NCI-H345 (cell line): ENCODE measurements at places on chromosomes 2 and 18.

DNA sequence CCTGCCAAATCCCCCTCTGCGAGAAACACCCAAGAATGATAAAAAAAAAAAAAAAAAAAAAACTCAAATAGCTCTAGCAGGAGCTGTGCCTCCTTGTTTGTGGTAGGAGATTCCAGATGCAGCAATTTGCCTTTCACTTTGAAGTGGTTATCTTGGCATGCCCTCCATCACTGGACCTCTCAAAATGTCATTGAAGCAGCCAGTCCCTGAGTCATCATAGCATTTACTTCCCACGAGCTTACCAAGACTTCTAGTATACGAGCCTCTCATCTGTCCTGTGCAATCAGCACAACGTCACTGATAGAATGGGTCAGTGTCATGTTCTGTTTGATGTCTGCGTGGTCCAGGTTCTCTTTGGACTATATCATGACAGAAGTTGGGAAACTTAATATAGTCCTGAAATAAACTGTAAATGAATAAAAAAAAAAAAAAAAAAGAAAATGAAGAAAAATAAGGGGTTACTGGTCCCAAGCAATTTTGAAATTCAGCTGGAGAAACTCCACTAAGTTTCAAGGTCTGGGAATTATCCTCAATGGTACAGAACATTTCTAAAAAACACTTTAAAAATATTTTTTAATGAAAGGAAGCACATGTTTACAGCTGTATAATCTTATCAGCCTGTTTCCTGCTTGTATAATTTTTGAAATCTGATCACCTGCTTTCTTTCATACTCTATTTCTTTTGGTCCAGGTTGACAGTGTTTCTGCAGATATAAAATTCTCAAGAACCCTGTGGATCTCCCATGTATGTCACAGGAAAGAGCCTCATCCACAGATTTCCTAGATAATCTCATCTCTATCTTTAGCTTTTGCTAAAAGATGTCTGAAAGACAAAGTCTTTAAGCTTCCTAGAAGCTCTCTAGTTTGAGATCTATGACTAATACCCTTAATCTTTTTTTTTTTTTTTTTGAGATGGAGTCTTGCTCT is 74.1 kb upstream of the EHBP1 start:
- no peak for DNase-seq

- peak; percentile 25 for DNase-seq
These were observed 1.2 kb downstream of the MEX3C start for GRCh38 chr18:51196118-51196810.

- no peak for DNase-seq
These were observed 202.4 kb downstream of the ARL6IP6 start for GRCh38 chr2:152920846-152921245.

DNA sequence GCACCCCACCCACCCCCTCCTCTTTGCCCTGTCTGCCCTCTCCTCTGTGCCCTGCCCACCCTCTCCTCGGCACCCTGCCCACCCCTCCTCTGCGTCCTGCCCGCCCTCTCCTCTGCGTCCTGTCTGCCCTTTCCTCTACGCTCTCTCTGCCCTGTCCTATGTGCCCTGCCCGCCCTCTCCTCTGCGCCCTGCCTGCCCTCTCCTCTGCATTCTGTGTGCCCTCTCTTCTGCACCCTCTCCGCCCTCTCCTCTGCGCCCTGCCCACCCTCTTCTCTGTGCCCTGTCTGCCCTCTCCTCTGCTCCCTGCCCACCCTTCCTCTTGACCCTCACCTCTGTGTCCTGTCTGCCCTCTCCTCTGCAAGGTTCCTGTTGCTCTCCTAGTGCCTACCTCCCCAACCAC is 233.6 kb downstream of the SMAD2 start:
- DNase-seq: no peak

- no peak for DNase-seq
These were observed 100.2 kb downstream of the TNS1 start for GRCh38 chr2:217902379-217903141.

DNA sequence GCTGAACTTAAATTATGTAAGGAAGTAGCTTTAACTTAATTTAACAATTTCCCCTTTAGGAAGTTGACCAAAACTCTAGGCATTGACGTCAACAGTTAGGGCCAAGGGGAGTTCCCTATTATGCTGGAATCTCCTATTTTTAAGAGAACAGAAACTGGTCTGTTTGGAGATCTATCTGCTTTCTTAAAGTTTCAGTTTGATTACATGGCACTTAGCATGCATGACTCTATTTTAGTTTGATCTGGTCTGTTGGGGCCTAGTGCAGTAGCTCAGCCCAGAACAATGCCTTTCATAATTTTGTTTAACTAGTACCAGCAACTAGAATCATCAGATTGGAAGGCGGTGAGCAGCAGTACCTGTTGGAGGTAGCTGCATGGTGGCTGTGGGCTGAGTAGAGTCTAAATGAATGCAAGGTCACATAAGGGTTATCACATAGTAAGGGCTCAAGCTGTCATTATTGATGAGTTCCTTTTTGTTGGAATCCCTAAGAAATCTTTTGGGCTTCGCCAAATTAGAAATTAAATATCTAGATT is 60.5 kb upstream of the ZNG1B start:
- DNase-seq: no peak

- DNase-seq: no peak
These were observed 57.4 kb downstream of the RHBDD1 start for GRCh38 chr2:226893216-226893615.

DNA sequence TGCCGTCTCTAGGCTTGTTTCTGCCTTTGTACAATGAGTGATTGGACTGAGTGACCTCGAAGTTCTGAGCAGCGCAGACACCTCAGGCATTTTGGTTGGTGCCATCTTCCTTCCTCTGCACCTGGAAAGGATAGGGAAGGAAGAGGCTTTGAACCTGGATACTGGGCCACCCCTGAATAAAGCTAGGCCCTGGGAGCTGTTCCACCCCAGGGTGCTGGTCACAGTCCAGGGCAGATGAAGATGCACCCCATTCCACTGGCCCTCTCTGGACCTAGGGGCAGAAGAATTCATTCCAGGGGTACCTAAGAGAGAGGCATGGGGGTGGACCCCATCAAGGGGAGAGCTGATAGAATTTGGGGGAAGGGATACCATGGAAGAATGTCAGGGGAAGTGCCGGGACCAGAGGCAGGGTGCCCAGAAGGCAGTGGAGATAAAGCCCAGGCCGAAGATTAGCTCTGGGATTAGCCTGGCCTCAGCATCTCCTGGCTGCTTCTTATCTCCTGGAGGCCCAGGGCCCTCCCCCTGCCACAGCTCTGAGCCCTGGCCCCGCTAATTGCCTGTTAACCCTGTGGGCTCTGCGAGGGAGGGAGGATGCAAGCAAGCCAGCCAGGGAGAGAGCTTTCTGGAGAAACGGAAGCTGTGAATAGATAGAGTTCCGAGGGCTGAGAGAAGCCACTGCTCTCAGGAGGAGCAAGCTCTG is 11.4 kb downstream of the ASIC4 start:
- no peak for DNase-seq

GRCh38 chr2:145750612-145751011 is 1230.7 kb upstream of the ZEB2 start:
- DNase-seq: no peak

GRCh38 chr2:120176526-120176925 is 46.7 kb downstream of the TMEM185B start:
- DNase-seq: no peak

GRCh38 chr2:224847961-224848850 is 132.0 kb upstream of the CCDC195 start:
- peak; percentile 87 for DNase-seq

DNA sequence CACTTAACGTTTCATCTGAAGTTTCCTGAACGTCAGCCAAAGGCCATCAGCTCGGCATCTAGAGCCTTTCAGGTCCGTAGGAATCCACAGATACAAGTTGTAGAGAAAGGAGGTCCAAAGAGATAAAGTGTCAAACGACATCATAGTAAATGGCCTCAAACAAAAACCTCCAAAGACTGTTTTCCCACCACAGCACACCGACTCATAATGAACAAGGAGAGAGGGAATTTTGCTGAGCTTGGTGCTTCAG is 150.3 kb downstream of the PXDN start:
- no peak for DNase-seq

DNA sequence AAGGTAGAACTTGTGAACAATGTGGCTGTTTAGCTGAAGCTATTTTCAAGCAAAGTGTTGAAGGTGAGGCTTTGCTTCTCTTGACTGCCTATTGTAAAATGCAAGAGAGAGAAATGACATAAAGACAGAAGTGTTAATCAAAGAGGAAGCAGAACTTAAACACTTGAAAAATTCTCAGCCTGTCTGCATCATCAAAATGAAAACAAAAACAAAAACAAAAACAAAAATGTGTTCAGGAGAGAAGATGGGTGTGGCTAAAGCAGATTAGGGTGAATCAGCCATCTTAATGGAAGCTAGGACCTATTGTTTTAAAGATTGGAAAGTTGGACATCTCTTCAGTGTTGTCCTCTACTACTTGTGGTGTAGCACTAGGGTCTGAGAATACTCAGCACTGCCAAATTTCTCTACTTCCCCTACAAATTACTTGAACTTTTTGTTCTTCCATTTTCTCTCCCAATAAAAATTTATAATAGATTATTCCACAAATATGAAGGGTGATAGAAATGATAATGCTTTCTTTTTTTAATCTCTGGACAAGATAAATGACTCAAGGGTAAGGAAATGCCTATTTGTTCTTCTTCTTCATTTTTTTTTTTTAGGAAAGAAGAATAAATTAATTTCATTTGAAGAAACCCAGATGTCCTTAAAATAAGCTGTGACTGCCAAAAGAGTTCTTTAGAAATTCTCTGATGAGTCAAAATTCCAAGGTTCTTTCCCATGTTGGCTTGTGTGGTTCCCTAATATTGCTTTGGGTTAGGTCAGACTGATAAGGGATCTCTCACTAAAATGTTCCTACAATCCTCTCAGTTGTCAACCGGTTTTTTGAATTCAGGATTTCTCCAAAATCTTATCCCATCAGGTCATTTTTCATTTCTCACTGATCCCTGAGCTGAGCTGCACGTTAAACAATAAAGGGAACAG is 571.2 kb upstream of the ZEB2 start:
- no peak for DNase-seq

- DNase-seq: no peak
These were observed 114.1 kb downstream of the EPB41L3 start for GRCh38 chr18:5429681-5430080.

DNA sequence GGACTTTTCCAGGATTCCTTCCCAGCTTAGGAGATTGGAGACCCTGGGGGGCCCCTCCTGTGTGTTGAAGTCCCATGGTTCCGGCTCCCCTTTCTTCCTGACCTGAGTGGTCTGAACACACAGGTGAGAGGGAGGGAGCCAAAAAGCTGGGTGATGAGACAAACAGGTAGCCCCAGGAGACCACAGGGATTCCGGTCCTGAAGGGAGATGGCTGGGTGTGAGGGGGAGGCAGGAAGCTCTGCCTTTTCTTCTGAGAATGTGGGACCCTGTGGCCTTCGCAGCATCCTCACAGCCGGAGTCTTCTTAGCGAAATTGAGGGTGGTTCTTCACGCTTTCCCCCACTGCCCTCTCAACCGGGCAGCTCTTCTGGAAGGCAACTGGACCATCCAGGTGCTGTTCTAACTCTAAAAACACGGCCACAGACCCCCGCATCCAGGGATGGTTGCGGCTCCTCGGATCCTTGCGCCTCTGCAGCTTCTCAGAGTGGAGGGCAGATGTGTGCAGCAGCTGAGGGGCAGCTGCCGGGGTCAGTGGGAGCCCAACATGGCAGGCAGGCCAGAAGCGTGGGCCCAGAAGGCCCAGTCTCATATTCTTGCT is 4.4 kb downstream of the SLC66A3 start:
- no peak for DNase-seq

GRCh38 chr2:238699307-238700116 is 148.4 kb upstream of the TWIST2 start:
- no peak for DNase-seq

GRCh38 chr2:157431176-157431575 is 12.7 kb downstream of the CYTIP start:
- DNase-seq: no peak

DNA sequence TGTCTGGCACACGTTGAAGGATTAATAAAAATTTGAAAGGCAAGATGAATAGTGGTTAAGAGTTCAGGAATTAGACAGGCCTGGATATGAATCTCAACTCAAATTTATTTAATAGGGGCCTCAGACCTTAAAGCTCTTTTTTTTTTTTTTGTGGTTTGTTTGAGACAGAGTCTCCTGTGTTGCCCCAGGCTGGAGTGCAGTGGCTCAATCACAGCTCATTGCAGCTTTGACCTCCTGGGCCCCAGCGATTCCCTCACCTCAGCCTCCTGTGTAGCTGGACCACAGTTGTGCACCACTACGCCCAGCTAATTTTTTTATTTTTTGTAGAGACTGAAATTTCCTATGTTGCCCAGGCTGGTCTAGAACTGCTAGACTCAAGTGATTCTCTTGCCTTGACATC is 3.0 kb downstream of the ZRANB3 start:
- no peak for DNase-seq

DNA sequence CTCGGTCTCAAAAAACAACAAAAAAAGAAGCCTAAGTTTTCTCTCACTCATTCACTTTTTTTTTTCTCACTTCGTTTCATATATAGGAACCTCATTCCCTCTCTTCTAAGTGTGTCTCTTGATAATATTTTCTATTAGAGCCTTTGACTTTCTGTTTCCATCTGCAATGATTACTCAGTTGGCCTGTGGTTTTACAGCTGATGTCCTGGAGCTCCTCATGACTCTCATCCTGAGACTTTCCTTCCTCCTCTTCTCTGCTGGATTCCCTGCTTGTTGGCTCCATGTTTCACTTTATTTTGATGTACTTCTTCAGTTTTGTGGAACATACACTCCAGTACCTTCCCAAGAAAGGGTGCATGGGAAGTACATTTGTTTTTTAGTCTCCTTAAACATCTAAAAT is 154.2 kb upstream of the GATA6 start:
- DNase-seq: no peak

GRCh38 chr2:79005216-79005615 is 20.3 kb upstream of the REG3G start:
- DNase-seq: no peak

- no peak for DNase-seq
These were observed 356.5 kb upstream of the GULP1 start for GRCh38 chr2:187935126-187935525.

- DNase-seq: peak; percentile 80
These were observed 177.9 kb upstream of the RAB6C start for GRCh38 chr2:129801575-129801974.

DNA sequence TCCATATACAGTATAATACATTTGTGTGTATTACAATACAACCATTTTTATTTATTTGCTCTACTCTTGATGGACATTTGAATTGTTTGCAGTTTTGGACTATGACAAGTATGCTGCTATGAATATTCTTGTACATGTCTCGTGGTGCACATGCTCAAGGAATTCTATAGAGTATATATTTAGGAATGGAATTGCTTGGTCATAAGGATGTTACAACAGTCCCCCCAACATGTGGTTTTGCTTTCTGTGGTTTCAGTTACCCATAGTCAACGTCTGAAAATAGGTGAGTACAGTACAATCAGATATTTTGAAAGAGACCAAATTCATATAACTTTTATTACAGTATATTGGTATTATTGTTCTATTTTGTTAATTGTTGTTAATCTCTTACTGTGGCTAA is 24.1 kb upstream of the PLEKHM3 start:
- DNase-seq: no peak

GRCh38 chr2:19235308-19235707 is 123.1 kb downstream of the OSR1 start:
- DNase-seq: no peak
